Fibroblast of lung (primary cell): ENCODE measurements at places on chromosomes 6 and 20.
A peak's percentile ranks its signal among the peaks of the same experiment; 100 is the strongest.

DNA sequence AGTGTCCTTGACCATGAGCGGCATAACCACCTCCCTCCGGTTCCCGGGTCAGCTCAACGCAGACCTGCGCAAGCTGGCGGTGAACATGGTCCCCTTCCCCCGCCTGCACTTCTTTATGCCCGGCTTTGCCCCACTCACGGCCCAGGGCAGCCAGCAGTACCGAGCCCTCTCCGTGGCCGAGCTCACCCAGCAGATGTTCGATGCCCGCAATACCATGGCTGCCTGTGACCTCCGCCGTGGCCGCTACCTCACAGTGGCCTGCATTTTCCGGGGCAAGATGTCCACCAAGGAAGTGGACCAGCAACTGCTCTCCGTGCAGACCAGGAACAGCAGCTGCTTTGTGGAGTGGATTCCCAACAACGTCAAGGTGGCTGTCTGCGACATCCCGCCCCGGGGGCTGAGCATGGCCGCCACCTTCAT, 4.9 kb downstream of the TUBB1 start:
- H3K27me3 ChIP-seq = no peaks in the 10 kb centered on the region
- no peak for DNase-seq
- no peak overlapping the region for H3K27ac ChIP-seq
- no peak overlapping the region for H3K4me3 ChIP-seq
- H3K36me3 ChIP-seq = peaks cover 5% of the 10 kb centered on the region
- peaks cover 2% of the 10 kb centered on the region for H3K4me1 ChIP-seq

DNA sequence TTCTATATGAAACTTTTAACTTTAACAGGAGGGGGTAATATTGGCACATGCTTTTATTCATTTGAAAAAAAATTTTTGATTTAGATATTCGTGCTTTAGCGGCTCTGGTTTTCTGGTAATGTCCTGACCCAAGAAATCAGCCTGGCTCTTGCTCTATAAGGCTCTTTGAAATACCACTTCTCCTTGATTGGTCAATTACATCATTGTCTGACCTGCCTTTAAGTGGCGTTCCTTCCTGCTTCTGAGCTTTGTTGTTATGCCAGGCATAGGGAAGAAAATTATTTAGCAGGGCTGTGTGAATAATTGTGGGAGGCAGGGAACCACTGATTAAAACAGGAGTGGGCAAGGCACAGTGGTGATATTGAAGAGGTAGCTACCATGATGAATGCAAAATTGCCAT, 3.9 kb downstream of the RNF144B start:
- DNase-seq = no peak
- no peaks in the 10 kb centered on the region for H3K36me3 ChIP-seq
- H3K27me3 ChIP-seq = no peaks in the 10 kb centered on the region
- no peak overlapping the region for H3K27ac ChIP-seq

- no peak for DNase-seq
- H3K27me3 ChIP-seq = no peaks in the 10 kb centered on the region
- H3K36me3 ChIP-seq = no peaks in the 10 kb centered on the region
- no peak within 1 kb of the TSS for H3K27ac ChIP-seq
- H3K4me1 ChIP-seq = no peaks in the 10 kb centered on the region
Measured at GRCh38 chr6:6588064-6588923, at the start of gene LY86. Gene LY86, plus strand, starts transcription at chr6:6588720. Its CDS starts 15 bp downstream, at chr6:6588735.

- no peak overlapping the region for H3K4me3 ChIP-seq
- no peak overlapping the region for H3K27ac ChIP-seq
- peaks cover 87% of the 10 kb centered on the region for H3K27me3 ChIP-seq
- no peaks in the 10 kb centered on the region for H3K4me1 ChIP-seq
- no peak for DNase-seq
Measured at GRCh38 chr6:108168501-108169463, 3.0 kb downstream of the NR2E1 start.

- no peaks in the 10 kb centered on the region for H3K4me1 ChIP-seq
- peaks cover 5% of the 10 kb centered on the region for H3K27me3 ChIP-seq
- no peaks in the 10 kb centered on the region for H3K36me3 ChIP-seq
- H3K4me3 ChIP-seq = no peak overlapping the region
Measured at GRCh38 chr6:149300563-149300962, 16.9 kb upstream of the TAB2 start.

DNA sequence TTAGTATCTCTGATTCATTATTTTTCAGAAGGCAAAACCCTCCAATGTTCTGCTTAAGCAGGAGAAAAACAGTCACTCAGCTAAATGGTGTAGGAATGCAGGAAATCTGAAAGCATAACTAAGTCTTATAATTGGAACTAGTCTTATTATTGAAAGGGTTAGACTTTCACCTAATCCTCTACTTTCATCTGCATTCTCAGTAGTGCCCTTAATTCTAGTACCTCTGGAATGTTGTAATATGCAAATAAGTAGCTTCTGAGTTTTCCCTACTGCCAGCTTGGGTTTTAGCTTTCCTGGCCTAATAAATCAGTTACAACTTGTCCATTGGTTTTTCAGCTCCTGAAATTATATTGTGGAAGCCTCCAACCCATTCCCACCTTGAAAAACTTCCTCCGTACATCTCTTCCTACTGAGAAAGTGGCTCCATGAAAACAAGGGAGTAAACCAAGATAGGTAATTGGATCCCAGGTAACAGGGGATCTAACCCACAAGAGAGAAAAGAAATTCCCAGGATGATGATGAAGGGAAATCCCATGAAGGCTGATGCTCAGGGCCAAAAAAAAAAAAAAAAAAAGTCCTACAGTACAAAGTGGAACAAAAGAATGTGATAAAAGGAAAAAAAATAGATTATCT, 147.0 kb downstream of the TBC1D32 start:
- no peaks in the 10 kb centered on the region for H3K36me3 ChIP-seq
- H3K4me1 ChIP-seq = no peaks in the 10 kb centered on the region
- H3K4me3 ChIP-seq = no peak overlapping the region
- no peak overlapping the region for H3K27ac ChIP-seq

- H3K27me3 ChIP-seq = no peaks in the 10 kb centered on the region
- no peak overlapping the region for H3K27ac ChIP-seq
- no peaks in the 10 kb centered on the region for H3K36me3 ChIP-seq
- H3K4me3 ChIP-seq = no peak overlapping the region
- H3K4me1 ChIP-seq = no peaks in the 10 kb centered on the region
Measured at GRCh38 chr6:75450903-75451302, 42.7 kb downstream of the FILIP1 start.

GRCh38 chr6:126812651-126813050, 305.8 kb upstream of the RSPO3 start:
- no peak overlapping the region for H3K27ac ChIP-seq
- H3K27me3 ChIP-seq = no peaks in the 10 kb centered on the region
- no peak overlapping the region for H3K4me3 ChIP-seq
- DNase-seq = peak; percentile 40

GRCh38 chr6:25883991-25884390, 9.9 kb upstream of the SLC17A3 start:
- H3K4me1 ChIP-seq = no peaks in the 10 kb centered on the region
- no peak overlapping the region for H3K27ac ChIP-seq
- no peaks in the 10 kb centered on the region for H3K36me3 ChIP-seq
- peak; percentile 84 for DNase-seq
- H3K4me3 ChIP-seq = no peak overlapping the region
- no peaks in the 10 kb centered on the region for H3K27me3 ChIP-seq

DNA sequence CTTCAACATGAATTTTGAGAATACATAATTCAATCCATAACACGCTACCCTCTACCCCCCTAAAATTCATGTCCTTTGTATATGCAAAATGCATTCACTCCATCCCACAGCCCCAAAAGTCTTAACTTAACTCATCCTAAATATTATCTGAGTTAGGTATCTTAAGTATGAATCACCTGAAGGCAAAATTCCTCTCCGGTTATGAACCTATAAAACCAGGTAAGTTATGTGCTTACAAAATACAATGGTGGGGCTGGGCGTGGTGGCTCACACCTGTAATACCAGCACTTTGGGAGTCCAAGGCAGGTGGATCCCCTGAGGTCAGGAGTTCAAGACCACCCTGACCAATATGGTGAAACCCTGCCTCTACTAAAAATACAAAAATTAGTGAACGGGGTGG, 23.5 kb upstream of the PRSS35 start:
- DNase-seq = no peak
- no peaks in the 10 kb centered on the region for H3K27me3 ChIP-seq
- no peaks in the 10 kb centered on the region for H3K36me3 ChIP-seq
- H3K4me3 ChIP-seq = no peak overlapping the region

- H3K4me1 ChIP-seq = no peaks in the 10 kb centered on the region
- no peaks in the 10 kb centered on the region for H3K36me3 ChIP-seq
- H3K27me3 ChIP-seq = no peaks in the 10 kb centered on the region
- H3K4me3 ChIP-seq = no peak overlapping the region
- no peak for DNase-seq
Measured at GRCh38 chr6:827431-827830, 134.5 kb upstream of the EXOC2 start.

GRCh38 chr6:4608361-4609115, 167.7 kb upstream of the CDYL start:
- no peaks in the 10 kb centered on the region for H3K27me3 ChIP-seq
- peak; percentile 43 for DNase-seq
- no peaks in the 10 kb centered on the region for H3K36me3 ChIP-seq
- no peak overlapping the region for H3K27ac ChIP-seq

DNA sequence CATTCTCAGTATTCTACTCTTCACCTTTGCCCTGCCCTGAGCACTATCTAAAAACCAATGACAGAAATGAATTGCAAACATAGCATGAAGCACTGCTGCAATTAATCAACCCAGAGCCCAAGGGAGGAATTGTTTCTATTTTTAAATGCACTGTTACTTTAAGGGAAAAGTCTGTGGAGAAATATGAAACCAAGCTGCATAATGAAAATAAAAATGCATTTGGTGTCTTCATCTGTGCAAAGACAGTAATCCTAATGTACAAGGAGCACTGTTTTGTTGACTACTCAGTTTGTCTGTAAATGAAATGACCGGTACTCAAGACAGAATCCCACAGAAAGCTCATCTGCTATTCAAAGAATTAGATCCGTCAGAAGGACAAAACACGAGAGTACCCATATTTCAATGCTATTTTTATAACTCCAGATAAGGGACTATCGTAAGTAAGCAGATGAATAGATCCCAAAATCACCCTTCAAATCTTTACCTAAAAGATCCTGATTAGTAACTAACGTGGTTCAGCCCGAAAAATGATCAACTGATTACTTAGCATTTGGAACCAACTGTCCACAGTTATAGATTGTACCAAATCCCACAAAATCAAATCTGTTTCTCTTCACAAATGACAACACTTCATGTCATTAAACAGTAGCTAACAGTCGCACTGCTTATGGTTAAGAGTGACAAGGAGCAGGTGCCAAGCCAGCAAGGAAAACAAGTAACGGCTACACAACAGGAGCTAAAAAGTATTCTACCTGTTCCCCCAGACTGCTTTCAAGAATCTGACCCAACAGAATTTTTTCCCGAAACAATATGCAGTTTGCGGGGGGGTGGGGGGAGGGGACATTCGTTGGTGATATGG, 2.4 kb downstream of the KIF13A start:
- no peaks in the 10 kb centered on the region for H3K27me3 ChIP-seq
- peaks cover 2% of the 10 kb centered on the region for H3K4me1 ChIP-seq
- DNase-seq = peak; percentile 38
- H3K4me3 ChIP-seq = peak overlapping the region; percentile 85

DNA sequence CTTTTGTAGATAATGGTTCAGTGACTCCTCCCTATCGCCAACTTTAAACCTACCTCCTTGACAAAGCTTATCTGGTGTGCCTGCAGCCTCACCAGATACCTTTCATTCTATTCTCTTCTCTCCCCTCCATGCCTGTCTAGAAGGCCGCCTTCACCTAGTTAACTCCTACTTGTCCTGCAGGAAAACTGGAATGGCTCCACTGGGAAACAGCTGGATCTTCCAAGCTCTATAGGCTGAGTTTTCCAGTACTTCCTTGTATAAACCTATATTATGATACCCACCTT, 6.2 kb downstream of the PRKN start:
- no peak for DNase-seq
- H3K4me1 ChIP-seq = no peaks in the 10 kb centered on the region
- no peak overlapping the region for H3K27ac ChIP-seq

DNA sequence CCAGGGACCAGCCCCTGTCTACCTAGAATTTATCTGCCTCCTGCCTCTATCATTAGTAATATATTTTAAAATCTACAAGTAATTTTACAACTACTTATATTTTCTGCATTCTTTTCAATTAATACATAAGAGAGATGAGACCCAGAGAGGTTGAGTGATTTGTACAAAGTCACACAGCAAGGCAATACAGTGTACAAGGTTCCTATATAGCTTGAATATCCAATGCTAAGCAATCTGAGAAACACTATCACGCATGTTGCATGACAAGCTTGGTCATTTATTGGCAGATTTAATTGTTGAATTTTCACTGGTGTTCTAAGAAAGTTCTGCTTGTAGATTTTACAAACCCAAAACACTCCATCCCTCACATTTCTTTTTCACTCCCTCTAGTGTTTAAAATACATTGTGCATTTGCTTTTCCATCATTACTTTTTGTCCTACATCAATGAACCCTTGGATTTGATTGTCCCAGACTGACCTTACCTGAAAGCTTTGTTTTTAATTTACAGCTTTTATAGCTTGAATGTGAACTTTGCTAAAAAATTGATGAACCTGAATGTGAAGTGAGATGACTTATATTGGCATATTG, 520.9 kb upstream of the CITED2 start:
- H3K27me3 ChIP-seq = no peaks in the 10 kb centered on the region
- no peak for DNase-seq
- H3K27ac ChIP-seq = no peak overlapping the region
- no peak overlapping the region for H3K4me3 ChIP-seq
- peaks cover 2% of the 10 kb centered on the region for H3K4me1 ChIP-seq

DNA sequence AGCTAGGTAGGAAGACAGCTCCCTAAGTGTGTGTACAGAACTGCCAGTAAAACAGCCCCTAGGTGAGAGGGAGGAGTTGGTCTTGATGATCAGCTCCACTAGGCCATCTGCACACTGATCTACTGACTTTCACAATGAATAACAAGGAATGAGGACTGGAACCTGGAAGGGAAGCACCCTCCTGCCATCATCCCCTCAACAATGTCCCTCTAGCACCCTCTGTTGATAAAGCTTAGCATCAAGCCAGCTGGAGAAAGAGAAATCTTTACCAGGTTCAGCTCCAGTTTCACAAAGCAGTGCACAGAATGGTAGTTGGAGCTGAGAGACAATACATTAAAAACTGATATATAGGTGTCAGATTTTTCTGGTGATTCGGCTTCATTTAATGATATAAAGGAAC, 57.2 kb upstream of the IRAK1BP1 start:
- H3K4me1 ChIP-seq = no peaks in the 10 kb centered on the region
- no peaks in the 10 kb centered on the region for H3K36me3 ChIP-seq
- H3K4me3 ChIP-seq = no peak overlapping the region
- no peaks in the 10 kb centered on the region for H3K27me3 ChIP-seq
- DNase-seq = peak; percentile 53
- no peak overlapping the region for H3K27ac ChIP-seq
